ENCODE measurements at places on chromosomes 12 and 14.

- peak; percentile 70 for DNase-seq
Observed at GRCh38 chr12:6825398-6826124, 2.6 kb upstream of the P3H3 start.

DNA sequence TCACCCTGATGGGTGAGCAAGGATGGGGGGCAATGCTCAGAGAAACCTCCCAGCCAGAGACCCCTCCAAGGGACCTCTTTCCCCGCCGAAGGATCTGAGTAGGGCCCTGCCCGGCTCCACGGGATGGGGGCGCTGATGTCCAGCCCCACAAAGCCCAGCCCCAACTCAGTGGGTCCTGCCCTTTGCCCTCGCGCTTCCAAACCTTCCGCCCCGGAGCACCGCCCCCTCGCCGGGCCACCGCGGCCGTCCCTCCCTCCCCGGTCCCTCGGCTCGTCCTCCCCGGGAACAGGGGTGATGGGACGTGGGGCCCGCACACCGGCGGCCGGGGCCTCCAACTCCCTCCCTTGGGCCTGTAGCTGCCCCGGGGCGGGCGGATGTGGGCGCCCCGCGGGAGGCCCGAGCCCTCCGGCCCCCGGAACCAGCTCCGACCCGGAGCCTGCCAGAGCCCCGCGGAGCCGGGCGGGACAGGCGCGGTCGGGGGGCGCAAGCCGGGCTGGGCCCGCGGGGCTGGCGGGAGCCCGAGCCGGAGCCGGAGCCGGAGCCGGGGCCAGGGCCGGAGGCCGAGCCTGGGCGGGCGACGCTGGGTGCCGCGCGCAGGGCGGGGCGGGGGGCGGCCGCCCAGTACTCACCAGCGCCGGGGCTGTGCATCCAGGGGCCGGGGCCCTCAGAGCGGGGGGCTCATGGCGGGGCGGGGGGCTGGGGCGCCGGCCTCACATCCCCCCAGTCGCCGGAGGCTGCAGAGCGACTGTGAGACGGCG is 386 bp downstream of the HDAC7 start:
- no peak for DNase-seq

- peak; percentile 53 for DNase-seq
Observed at GRCh38 chr12:120971299-120972180, 6.8 kb upstream of the HNF1A start.

DNA sequence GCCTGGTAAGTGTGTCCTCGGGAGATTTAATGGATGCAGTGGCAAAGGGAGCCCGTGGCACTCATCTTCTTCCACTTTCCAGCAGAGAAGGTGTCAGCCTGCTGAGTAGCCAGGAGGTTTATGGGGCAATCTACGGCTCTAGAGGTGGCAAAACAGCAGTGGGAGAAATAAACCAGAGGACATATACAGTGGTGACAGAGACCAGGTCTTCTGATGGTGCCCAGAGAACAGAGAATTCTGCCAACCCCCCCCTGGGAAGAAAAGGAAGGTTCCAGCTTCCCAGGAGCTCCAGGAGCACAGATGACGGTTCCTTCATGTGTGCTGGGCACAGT is 43.0 kb downstream of the SMIM41 start:
- DNase-seq: no peak

DNA sequence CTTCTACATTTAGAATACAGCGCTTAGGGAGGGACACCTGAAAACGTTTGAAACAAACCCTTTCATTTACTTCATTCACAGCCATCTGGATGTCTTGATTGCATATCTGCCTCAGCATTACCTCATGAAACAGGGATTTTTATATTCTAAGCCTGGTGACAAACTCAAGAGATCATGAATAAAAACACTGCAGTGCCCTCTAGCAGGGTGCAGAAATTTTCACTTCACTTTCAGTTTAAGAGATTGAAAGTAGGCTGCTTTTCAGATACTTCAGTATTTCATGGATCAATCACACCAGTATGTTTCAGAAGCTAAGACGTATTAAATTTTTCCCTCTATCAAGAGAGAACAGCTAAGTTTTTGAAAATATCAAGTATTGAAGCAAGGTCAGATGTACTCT is 467.8 kb downstream of the MDGA2 start:
- peak; percentile 45 for DNase-seq

- DNase-seq: no peak
Observed at GRCh38 chr14:93741556-93742230, 46.6 kb downstream of the PRIMA1 start.

- DNase-seq: no peak
Observed at GRCh38 chr14:65377576-65377975, 35.0 kb upstream of the FUT8 start.

All from H4 (cell line).